ENCODE measurements at places on chromosomes 2 and 18.

- DNase-seq = no peak
Observed at GRCh38 chr2:241364781-241365180, 8.7 kb downstream of the FARP2 start.

GRCh38 chr2:202121532-202122162 is 48.6 kb downstream of the KIAA2012 start:
- no peak for DNase-seq

- DNase-seq = no peak
Observed at GRCh38 chr2:204958371-204958770, 413.1 kb downstream of the PARD3B start.

DNA sequence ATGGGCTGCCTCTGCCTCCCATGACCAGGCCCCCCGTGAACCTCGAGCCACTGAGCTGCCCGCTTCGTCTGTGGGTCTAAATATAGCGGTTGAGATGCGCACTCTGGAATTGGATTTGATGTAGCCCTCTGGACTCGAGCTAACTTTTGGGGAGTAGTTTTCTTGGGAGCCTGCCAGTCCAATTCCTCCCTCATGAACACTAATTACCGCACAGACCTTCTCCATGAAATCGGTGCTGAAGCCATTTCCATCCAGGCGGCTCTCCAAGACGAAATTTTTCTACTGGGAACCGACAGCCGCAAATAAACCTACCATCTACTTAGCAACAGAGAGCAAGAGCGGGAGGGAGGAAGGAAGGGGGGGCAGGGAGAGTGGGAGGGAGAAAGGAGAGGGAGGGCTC is 63.6 kb downstream of the CELF4 start:
- DNase-seq = no peak

GRCh38 chr18:75124551-75124950 is 84.4 kb downstream of the PTGR3 start:
- DNase-seq = no peak

GRCh38 chr2:239574054-239574433 is 173.2 kb upstream of the HDAC4 start:
- DNase-seq = no peak

DNA sequence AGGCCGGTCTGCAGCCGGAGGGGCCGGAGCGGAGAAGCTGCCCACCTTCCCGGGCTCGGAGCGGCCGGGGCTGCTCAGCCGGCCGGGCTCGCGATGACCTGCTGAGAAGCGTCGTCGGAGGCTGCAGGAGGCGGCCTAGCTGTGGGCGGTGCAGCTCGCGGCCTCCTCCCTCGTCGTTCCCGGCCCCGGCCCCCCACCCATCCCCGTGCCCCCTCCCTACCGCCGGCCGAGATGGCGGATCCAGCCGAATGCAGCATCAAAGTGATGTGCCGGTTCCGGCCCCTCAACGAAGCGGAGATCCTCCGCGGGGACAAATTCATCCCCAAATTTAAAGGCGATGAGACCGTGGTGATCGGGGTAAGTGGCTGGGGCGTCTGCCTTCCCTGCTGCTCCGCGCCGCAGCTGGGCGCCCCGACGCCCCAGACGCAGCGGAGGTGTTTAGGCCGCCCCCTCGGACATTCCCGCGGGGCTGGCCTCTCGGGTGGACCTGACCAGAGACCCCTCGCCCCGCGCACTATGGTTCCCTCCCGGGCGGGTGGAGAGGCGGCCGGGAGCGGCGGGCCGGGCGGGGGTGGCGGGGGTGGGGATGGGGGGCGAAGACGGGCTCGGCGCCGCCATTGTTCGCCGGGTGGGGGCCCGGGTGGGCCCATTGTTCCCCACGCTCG is 492 bp downstream of the KIF5C start:
- DNase-seq = peak; percentile 41

DNA sequence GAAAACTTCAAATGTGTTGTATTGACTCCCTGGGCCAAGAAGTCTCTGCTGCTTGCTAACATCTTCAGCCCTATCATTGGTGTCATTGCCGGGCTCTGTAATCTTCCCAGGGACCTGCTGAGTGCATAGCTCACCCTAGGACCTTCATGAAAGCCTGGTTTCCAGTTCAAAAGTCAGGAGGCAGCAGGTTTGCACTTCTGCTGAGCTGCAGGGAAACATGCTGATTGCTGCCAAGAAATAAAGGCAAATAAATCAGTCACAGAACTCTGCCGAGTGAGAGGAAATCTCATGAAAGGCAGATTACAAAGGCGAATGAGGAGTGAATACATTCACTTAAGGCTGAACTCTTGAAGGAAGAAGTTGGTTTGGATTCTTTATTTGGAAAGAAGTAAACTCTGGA is 1947.6 kb upstream of the CELF4 start:
- no peak for DNase-seq

GRCh38 chr18:63199743-63200241 is 119.8 kb downstream of the BCL2 start:
- no peak for DNase-seq

DNA sequence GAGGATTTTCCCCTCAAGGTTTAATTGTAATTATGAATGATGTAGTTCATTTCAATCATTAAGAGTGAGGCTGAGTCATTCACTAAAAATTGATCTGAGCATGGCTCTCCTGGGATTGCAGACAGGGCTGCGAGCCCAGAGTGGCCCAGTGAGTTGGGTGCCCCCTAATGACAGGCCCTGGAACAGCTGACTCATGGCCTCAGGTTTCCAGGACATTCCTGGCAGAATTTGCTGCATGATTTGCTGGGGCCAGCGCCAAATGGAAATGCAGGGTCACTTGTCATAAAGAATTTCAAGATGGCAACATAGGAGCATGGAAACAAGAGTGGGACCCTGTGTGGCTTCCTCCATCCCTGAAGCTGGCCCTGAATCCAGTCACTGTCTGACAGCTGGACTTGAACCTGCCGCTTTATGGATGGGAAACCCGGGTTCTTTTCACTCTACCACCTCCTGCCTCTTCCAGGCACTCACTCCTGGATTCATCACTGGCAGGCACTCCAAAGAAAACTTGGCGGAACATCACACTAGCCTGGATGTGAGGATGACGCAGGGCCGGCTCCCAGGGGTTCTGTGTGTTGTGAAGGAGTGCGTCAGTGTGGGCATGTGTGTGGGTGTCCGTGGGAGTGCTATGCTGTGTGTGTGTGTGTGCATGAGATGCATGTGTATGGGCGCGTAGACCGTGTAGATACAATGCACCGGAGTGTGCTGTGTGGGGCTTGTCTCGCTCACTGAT is 15.2 kb downstream of the OTOF start:
- no peak for DNase-seq

GRCh38 chr18:45539491-45539891 is 75.8 kb upstream of the SLC14A2 start:
- no peak for DNase-seq

- no peak for DNase-seq
Observed at GRCh38 chr2:8752385-8752784, 70.5 kb downstream of the ID2 start.

- peak; percentile 40 for DNase-seq
Observed at GRCh38 chr2:85537600-85538506, 1.1 kb upstream of the MAT2A start.

GRCh38 chr2:61763605-61764034 is 90.2 kb downstream of the FAM161A start:
- DNase-seq = no peak

DNA sequence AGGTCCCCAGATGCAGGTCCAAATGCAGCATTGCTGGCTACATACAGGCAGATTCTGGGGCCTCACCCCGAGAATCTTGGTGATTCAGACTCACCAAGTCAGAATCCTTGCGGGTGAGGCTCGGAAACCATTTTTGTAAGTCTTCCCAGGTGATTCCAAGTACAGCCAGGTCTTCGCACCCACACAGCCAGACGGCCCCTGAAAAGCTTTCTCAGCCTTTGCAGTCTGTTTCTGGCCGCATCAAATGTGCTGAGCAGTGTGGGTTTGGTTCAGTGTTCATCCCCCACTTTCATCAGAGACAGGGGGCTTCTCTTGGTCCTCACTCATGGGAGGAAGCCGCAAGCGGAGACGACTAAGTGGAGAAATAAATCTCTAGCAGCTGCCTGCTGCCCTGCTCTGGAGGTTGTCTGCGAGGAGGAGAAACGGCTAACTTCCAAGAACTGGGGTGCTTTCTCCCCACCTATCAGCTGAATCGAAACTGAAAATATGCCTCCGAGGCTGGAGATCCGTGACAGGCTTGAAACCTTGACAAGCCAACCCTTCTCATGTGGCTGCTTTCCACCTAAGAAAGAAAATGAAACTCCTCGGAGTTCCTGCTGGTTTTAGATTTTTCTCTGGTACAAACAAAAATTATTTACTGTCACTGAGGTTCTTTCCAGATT is 8.9 kb upstream of the TMEM185B start:
- DNase-seq = peak; percentile 66

DNA sequence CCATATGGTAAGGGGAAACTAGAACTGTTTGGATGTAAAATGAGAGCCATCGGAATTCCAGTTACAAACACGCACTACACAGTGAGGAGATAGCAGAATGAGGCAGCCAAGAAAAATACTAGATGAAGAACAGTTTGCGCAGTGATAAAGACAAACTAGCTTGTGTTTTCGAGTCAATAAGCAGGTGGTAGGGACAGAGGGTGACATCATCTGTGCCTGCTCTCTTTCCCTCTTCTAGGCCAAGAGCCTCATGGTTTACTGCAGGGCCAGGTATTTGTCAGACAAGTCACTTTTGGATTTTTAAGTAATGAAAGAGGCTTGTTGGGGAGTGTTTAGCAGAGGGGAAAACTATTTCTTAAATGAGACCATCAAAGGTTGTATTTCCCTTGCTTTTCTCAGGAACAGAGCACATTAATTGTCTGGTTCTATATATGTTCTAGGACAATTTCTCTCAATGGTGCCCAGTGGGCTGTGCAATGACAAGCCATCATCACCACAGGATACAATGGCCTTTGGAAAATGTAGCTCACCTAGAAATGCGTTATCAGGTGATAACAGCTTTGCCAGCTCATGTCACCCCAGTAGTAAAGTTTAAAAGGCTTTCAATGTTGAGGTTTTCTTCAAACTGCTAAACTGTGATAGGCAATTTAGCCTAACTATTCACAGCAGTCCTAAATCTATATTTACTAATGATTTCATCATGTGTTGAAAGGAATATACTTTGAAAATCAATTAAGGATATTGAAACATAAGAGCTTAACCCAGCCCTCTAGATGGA is 1210.3 kb upstream of the ZEB2 start:
- no peak for DNase-seq

GRCh38 chr2:102331311-102331980 is 20.1 kb downstream of the IL1RL1 start:
- no peak for DNase-seq

- no peak for DNase-seq
Observed at GRCh38 chr18:26181343-26181826, 44.9 kb upstream of the TAF4B start.

DNA sequence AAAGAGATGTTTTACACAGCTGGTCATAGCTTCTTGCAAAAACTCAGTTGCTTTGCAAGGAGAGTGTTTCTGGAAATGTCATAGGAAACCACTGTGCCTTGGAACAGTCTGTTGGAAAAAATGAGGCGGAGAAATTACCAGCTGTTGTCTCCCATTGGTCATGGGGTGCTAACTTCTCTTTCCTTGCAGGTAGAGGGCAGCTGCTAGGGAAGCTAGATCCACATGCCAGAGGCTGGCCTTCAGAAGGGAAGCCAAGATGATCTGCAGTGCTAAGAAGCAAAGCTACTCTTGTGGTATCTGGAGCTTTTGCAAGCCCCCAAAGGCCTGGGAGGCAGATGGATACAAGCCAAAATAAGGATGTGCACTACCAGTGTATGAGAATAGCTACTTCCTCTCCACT is 34.8 kb upstream of the LAMA1 start:
- DNase-seq = no peak

DNA sequence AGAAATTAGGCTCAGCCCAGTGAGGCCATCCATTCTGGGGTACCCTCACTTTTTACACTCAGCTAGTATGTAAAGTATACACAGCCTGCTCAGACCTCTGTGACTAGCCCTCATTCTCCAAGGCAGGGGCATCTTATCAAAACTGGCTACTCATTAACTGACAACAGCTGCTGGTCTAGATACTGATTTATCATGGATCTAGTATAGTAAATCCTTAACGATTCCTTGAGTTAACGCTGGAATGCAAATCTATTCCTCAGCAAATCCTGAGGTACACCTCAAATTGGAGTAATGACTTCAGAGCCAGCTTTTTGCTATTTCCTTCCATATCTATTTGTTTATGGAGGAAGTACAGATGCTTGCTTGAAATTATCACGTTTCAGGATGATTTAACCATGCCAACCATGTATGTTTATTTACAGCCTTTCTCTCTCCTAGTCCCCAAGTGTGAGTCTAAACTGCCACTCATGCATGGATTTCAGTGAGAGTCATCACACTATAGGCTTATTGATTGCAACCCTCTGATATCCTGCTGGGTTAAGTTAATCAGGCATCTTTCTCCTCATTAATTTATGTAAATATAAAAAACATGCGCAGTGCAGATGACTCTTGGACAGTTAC is 70.2 kb upstream of the DOK6 start:
- no peak for DNase-seq

DNA sequence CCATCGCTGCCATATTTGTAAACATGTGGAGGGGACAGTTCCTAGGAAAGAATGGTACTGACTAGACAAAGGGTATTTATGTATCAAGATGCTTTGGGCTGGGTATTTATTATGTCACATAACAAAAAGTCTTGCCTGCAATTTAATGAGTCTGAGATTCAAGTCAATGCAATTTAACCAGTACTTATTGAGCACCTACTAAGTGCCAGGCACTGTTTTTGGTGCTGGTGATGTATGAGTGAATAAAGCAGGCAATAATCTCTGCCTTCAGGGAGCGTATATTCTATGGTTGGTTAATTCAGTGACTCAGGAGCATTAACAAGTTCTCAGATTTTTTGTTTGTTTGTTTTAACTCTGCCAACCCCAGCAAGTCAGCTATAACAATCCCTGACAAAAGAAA is 24.6 kb upstream of the ACVR1 start:
- DNase-seq = no peak

- no peak for DNase-seq
Observed at GRCh38 chr2:200616656-200617055, 30.8 kb downstream of the AOX1 start.

GRCh38 chr2:234939576-234939975 is 12.2 kb upstream of the SH3BP4 start:
- no peak for DNase-seq

- no peak for DNase-seq
Observed at GRCh38 chr2:238257786-238258700, 18.2 kb upstream of the HES6 start.

DNA sequence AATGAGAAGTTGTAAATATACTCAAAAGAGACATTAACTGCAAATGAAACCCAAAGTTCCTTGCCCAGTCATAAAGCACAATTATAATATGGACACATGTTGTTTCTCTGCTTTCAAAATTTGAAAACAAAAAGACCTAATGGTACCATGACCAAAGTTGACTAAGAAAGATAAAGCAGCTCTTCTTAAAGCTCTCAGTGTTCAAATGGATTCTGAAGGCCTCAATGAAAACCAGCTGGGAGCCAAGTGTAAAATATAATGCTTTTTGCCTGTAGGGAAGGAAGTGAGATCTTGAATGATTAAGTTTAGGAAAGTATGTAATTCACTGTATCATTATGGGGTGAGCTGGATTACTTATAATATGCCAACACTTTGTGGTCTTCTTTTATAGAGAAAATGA is 178.6 kb downstream of the SATB2 start:
- no peak for DNase-seq

Data from CD4-positive, alpha-beta T cell (primary cell).